Activated CD4-positive, alpha-beta T cell treated with anti-CD3 and anti-CD28 coated beads, Interleukin-2, amount 10 ng/mL, durations not matched to agents 24 days and 14 days (primary cell): ENCODE measurements at places on chromosomes 13 and 19.

- DNase-seq, result no peak
Measured at GRCh38 chr13:110268061-110268460, 38.9 kb downstream of the COL4A1 start.

- DNase-seq, result no peak
Measured at GRCh38 chr13:51019026-51019425, 92.0 kb downstream of the C13orf42 start.

GRCh38 chr19:595326-596262 is 5.9 kb downstream of the HCN2 start:
- no peak for DNase-seq

- no peak for DNase-seq
Measured at GRCh38 chr19:9608912-9609311, 12.1 kb downstream of the ZNF561 start.

- DNase-seq, result no peak
Measured at GRCh38 chr19:51480590-51480989, 2.3 kb downstream of the CEACAM18 start.

DNA sequence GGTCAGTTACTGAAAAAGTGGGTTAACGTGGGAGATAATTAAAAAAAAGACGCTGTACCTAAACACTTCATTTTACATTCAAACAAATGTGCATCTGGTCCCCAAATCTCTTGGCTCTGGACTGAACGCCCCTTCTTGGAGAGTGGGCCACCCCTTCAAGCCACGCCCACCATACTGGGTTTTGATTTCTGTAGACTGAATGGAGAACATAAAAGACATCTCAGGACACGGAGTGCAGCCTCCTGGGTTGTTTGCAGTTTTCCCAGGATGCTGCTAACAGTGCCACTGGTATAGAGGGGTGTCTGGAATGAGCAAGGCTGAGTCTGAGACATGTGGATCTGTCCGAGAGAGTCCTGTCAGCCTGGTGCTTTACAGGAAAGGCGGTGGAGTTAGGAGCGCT is 10.6 kb downstream of the TFDP1 start:
- DNase-seq, result no peak

GRCh38 chr13:37863708-37864107 is 5.9 kb downstream of the TRPC4 start:
- no peak for DNase-seq

DNA sequence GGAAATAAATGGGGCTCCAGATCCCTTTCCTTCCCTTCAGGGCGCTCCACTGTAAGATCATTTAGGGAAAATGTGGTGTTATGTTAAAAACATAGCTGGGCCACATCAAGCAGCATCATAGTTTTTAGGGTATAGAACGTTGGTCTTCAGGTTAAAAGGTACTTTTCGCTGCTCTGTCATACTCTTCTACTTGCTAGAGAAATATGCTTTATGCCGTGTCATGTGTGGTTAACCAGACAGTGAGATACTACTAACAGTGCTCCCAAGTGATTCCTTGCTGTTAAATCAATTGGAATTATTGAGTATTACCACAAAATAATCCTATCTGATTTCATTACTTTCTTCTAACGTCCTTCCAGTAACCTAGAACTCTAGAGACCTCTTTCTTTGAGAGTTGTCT is 1.1 kb upstream of the NDFIP2 start:
- DNase-seq, result no peak

GRCh38 chr13:20860844-20861243 is 41.7 kb downstream of the XPO4 start:
- DNase-seq, result no peak

DNA sequence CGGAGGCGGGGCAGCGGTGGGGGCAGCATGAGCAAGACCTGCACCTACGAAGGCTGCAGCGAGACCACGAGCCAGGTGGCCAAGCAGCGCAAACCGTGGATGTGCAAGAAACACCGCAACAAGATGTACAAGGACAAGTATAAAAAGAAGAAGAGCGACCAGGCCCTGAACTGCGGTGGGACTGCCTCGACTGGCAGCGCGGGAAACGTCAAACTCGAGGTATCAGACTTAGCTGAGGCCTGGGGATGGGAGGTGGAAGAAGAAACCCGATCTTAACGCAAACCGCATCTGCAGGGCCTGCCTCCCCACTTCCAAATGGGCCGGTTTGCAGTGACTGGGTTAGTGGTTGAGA is 693 bp downstream of the RFXAP start:
- peak; percentile 80 for DNase-seq
